Peyer's patch (tissue), 4 donors: ENCODE measurements at places on chromosomes 2 and 18. TPM values are rescaled to one million over a fixed set of nuclear protein-coding genes. Genes with fewer than 3 reads are reported as not detected.
A peak's percentile ranks its signal among the peaks of the same experiment; 100 is the strongest.

The SIX3 gene
- not detected for total RNA-seq

GRCh38 chr2:240400371-240401161 is 34.9 kb upstream of the GPC1 start:
- DNase-seq, result peak; percentile 38

The CTNNA2 gene
- not detected for total RNA-seq

The CYP27A1 gene
- 138 TPM for total RNA-seq

DNA sequence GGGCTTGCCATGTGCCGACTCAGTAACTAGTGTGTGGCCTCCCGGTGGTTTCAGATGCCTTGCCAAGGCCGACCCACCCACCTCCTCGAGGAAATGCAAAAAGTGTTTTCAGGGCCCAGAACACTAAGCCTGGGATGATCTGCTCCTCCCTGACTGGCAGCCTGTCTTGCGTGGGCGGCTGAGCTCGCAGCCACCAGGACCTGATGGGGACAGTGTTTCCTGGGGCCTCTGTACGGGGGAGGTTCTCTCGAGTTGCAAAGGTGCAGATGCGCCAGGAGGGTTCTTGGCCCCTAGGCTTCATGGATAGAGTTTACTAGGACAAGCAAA is 85.2 kb downstream of the GLI2 start:
- no peak for DNase-seq

DNA sequence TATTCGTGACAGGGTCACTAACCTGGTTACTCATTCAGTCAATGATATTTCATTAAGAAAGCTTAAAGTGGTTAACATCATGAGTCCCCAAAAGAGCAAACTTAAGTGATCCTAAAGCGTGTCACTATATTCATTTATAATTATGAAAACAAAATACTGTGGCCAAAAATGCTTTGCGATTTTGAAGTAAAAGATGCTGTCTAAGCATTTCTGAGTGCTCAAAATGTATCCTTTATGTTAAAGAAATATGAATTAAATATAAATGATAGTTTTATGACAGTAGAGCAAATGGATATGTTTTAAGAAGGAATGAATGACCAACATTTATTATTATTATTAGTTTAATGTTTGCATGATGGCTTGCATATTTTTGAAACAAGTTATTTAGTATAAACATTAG is 72.6 kb upstream of the CDC42EP3 start:
- DNase-seq, result no peak

The C2orf78 gene
- total RNA-seq, result not detected

DNA sequence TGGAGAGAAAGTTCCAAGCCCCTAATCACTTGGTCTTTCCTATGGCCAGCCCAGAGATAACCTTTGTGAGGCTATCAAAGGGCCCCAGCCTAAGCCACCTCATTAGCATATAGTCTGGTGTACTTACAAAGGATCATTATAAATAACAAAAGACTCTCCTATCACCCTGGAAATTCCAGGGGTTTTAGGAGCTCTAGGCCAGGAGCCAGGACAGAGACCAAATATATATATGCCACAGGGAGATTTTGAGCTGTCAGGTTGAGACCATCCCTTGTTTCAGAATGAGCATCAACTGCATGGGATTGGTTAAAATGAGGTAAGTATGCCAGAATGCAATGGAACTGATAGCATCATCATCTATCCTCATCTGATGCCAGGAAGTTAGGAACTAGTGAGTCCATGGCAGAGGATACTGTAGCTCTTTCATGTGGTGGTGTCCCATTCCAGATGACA is 32.1 kb upstream of the CHRNA1 start:
- DNase-seq, result no peak

The ALLC gene
- total RNA-seq, result not detected

DNA sequence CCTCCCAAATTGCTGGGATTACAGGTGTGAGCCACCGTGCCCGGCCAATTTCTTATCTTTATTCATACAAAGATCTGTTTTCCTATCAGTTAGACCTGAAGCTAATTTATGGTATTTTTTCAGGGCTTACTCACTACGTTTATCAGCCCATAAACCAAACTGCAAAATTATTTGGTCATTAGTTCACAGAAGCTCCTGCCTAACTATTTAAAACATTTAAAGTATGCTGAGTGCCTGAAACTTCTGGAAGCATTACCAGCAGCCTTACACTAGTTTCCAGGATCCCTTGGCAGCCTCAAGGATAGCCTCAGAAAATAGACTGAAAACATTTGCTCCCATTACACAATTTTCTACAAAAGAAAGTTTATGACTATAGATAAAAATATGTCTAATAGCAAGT is 68.8 kb downstream of the GALNT13 start:
- no peak for DNase-seq

GRCh38 chr2:164881524-164881923 is 39.9 kb upstream of the COBLL1 start:
- DNase-seq, result no peak

- DNase-seq, result no peak
These were observed 208.2 kb downstream of the SPP2 start for GRCh38 chr2:234258562-234259141.

DNA sequence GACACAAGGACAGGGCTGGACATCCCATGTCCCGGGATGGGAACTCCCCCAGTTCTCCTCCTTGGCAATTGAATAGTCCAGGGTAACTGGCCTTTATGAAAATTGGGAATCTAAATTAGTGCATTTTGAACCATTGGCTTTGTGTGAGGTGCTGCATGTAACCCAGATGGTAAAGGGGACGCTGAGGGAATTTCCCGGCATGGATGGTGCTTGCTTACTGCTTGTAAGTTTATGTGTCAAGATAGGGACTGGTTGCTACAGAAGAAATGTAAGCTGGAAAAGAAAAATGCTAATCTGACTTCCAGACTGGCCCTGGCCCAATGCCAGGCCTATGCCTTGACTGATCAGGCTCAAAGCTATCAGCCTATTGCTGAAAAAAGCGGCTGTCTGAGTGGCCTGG is 1096.7 kb upstream of the DDX18 start:
- DNase-seq, result no peak

The CHRNG gene
- total RNA-seq, result not detected
